ENCODE measurements at places on chromosomes 6 and 20.
A peak's percentile ranks its signal among the peaks of the same experiment; 100 is the strongest.

- no peak for DNase-seq
These were observed 58.8 kb downstream of the FKBP5 start for GRCh38 chr6:35629876-35630378.

DNA sequence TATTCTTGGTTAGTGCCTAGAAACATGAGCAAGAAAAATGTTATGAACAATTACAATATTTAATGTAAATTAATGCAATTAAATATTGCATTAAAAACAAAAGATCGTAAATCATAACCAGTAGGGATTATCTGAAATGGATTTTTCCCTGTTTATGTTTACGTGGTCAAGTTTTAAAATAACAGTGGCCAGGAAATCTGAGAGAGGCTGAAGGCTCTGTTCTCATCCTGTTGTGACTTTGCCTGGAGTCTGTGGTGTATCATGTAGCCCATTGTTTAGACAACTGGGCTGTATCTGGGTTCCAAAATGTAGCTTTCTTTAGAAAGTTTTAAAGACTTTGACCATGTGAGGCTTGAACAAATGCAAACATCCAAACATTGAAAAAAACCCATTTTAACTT, 2.4 kb downstream of the MYO6 start:
- DNase-seq: no peak

DNA sequence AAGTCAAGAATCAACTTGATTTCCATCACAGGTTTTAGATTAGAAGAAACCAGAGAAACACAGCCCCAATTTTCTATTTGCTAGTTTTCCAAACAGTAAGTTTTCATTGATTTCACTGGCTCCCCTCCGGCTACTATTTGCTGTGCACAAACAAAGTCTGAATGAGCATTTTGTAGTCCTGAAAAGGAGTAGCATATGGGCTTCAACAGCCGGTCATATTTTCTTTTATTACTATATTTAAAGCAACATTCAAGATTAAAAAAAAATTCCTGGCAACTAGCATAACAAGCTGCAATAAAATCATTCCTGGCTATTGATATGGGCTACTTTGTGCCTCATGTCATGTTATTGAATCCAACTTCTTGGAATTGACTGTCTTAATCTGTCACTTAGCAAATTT, 48.3 kb downstream of the CARMIL1 start:
- no peak for DNase-seq

GRCh38 chr6:148273962-148274752, 68.5 kb upstream of the SASH1 start:
- no peak for DNase-seq

- no peak for DNase-seq
These were observed 15.0 kb downstream of the FOXA2 start for GRCh38 chr20:22569353-22569752.

DNA sequence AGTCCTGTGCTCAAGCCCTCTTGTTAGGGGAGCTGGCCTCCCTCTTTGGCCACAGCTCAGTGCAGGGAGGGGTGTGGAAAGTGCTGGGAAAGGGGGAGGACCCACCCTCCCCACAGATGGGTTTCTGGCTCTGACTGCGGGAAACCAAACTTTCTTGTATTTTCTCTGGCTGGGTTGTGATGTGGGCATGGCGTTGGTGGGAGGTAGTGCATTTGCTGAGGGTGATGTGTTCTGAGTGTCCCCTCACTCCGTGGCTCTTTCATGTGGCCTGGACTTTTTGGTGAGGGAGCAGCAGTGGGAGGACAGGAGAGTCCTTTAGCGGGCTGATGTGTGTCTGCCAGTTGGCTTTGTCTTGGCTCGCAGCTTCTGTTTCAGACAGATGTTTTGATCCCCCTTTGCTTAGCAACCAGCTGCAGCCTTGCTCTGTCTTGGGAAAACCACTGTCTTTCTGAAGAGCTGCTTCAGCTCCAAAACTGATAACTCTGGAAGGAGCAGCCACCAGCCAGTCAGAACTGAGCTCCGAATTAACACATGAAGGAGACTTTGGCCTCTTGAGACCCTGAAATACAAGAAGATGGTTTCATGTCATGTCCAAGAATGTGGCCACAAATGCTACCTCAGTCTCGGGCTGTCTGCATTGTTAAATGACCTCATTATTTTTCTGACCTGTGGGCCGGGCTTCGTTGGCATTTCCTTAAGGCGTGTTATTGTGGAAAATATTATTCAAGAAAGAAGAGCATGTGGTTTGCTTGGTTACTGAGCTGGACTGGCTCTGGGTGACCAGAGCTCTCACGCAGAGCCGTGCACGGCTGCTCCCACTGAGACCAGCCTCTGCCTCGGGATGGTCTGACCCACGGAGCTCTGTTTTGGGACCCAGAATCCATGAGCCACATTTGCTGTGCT, 21.5 kb downstream of the SYNJ2 start:
- DNase-seq: no peak

DNA sequence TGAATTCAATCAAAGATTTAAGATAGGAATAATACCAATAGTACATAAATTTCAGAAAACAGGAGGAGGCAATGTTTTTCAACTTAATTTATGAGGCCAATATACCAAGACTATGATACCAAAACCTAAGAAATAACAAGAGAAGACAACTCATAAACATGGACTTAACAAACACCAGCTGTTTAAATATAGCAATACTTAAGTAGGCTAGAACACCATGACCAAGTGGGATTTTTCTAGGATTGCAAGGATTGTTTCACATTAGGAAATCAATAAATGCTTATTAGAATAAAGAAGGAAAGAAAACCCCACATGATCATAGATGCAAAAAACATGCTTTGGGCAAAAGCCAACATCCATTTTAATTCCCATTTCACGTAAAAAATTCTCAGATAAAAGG, 355.1 kb downstream of the EPM2A start:
- no peak for DNase-seq

DNA sequence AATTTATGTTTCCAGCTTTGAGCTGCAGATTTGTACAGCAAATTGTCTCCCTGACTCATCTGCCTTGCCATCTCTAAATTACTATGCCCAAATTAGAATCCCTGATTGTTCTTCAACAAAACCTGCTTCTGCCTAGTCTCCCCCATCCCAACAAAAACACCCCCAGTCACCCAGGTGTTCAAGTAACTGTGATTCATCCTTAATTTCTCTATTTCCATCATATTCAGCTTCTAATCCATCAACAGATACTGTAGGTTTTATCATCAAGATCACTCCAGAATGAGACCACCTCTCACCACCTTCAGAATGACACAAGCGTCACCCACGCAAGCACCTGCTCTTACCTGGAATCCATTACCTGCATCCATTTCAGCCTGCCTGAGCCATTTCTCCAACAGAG, 498.5 kb downstream of the PRKN start:
- DNase-seq: no peak

- DNase-seq: no peak
These were observed 9.3 kb upstream of the RNGTT start for GRCh38 chr6:88972504-88973423.

DNA sequence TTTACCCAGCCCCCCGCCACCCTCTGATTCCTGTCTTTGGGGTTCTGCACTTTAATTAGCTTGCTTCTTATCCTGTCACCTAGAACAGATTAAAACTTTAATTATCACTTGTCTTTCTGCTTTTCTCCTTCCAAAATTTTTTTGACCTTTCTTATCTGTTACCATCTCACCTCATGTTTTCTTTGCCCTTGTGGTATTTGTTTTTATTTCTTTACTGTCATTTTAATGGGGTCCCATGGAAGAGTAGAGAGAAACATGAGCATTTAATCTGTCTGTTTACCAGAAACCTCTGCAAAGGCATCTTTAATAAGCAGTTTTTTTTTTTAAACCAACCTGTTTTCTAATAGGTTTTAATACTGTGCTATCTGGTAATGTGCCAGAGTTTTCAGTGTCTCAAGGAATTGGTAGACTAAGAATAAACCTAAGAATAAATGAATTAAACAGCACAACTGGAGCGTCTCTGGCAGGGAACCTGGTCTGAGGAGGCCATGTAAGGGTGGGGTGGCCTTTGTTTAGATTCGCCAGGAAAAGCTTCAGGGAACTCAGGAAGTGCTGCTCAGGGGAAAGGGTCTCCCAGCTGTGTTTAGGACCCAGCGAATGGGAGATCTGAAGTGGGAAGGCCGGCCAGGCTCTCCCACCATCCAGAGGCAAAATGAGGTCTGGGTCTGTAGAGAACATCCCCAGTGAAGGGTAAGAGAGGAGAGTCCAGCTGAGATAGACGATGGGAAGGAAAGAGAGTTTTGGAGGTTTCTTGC, 69.8 kb downstream of the ARID1B start:
- DNase-seq: no peak

GRCh38 chr6:7050872-7051779, 56.6 kb upstream of the RREB1 start:
- peak; percentile 62 for DNase-seq

- no peak for DNase-seq
These were observed 60.5 kb upstream of the PRDM1 start for GRCh38 chr6:106025655-106026054.

DNA sequence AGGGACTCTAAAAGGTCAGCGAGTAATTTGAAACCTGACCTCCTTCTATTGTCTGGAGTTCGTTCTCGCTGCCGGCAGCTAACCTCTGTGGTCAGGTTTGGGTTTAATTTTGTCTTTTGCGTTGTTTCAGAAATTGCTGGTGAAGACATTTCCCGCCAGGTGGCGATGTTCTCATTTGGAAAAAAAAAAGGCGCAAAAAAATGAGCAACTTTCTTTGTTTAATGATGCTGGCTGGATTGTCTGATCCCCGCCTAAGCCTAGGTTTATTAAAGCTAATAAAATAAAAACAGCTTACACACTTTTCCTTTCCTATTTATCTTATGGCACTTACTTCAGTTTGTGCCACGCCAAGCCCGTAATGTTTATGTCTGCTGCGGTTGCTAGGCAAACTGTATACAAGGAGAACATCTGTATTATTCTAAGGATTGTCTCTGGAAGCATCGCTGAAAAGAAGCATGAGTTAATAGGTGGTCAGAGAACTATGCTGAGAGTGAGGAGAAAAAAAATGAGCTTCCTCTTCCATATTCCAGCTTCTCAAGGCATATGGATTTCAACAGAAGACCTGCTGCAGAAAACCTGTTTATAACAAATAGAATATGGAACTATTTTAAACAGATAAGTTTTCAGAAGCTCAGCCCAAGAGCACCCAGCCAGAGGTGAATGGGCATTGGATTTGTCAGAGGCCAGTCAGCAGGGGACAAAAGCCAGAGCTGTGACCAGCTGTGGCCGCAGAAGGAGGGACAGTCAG, 205.7 kb downstream of the DOK5 start:
- peak; percentile 47 for DNase-seq

GRCh38 chr6:131443014-131443413, 130.0 kb upstream of the ARG1 start:
- no peak for DNase-seq

- DNase-seq: no peak
These were observed 46.2 kb upstream of the GGTLC1 start for GRCh38 chr20:24034820-24035219.

GRCh38 chr6:149755300-149756260, 6.0 kb downstream of the PCMT1 start:
- DNase-seq: no peak

DNA sequence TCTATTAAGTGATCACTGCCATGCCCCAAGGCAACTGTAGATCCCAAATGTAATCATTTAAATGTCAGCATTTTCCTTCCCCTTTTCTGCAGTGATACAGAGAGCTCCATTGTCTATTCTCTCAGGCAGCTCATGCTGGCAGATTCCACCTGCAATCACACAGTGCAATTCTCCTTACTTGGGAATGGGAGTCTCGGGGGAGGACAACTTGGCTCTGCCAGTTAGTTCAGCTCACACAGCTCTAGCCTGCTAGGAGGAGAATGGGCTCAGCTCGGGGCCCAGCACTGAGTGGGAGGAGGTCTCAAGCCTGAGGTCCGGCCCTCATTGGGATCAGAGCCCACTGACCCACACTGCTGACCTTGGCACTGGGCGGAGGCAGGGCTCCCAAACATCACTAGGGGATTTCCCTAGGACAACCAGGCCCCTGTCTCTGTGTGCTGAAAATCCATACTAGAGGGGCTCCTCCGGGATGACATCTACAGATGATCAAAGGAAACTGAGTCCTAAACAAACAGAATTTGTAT, 109.2 kb upstream of the ASF1A start:
- DNase-seq: no peak

- DNase-seq: peak; percentile 66
These were observed 6.2 kb upstream of the FGD2 start for GRCh38 chr6:36999061-36999750.

DNA sequence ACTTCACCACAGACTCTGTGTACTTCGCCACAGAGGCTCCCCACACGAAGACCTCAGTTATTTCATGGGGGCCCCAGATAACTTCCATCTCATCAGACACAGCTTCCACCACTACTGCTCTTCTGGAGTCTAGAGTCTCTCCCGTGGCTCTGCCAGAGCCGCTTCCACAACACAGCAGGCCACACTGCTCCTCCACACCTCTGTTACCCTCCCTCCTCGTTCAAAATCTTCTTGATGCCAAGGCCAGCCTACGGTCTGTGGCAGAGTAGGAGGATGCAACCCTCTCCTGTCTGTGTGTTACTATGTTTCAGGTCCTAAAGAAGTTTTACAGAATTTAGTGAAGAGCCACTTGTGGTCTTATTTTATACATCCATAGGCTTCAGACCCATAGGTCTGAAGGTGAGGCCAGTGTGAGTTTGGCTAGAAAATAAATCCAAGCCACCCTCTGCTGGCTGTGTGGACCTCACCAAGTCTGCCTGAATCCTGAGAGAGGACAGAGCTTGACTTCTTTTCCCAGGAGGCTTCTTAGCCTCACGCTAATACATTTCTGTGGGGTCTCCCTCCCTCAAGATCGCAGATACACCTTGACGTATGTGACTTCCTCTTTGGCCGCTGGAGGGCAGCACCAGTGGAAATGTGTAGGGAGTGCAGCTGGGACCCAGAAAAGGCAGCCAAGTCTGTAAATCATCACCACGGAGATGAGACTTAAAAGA, 197.7 kb downstream of the FAXC start:
- peak; percentile 73 for DNase-seq

GRCh38 chr6:161168281-161168891, 105.5 kb downstream of the AGPAT4 start:
- DNase-seq: no peak
